ENCODE measurements at places on chromosomes 1 and 21.
A peak's percentile ranks its signal among the peaks of the same experiment; 100 is the strongest.

- no peak for DNase-seq
These were observed 496.6 kb downstream of the DPYD start for GRCh38 chr1:97424209-97424608.

DNA sequence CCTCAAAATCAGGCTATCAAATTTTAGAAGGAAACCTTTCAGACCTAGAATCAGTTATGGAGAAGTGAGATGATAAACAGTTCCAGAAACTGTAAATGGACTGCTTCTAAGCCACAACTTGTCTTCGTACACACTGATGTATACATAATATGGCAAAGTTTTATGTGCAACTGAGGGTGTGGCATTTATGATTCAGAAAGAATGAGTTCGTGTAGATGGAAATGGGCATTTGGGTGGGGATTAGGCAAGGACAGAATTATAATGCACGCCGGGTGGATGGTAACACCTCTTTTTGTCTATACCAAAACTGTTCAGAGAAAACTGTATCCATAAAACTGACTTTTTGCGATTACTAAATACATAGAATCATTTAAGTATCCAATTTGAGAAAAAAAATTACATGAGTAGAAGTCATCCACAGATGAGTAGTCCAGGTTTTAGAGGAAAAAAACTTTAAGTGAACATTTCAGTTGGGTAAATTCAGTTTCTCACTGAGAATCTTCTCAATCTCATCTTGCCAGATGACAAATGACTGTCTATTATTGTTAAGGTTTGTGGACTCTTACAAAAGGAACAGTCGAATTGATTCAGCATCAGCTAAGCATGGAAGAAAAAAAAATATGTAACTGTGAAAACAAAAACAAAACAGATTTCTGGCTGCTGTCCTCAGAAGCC lies 22.5 kb downstream of the ERRFI1 start:
- DNase-seq = no peak

DNA sequence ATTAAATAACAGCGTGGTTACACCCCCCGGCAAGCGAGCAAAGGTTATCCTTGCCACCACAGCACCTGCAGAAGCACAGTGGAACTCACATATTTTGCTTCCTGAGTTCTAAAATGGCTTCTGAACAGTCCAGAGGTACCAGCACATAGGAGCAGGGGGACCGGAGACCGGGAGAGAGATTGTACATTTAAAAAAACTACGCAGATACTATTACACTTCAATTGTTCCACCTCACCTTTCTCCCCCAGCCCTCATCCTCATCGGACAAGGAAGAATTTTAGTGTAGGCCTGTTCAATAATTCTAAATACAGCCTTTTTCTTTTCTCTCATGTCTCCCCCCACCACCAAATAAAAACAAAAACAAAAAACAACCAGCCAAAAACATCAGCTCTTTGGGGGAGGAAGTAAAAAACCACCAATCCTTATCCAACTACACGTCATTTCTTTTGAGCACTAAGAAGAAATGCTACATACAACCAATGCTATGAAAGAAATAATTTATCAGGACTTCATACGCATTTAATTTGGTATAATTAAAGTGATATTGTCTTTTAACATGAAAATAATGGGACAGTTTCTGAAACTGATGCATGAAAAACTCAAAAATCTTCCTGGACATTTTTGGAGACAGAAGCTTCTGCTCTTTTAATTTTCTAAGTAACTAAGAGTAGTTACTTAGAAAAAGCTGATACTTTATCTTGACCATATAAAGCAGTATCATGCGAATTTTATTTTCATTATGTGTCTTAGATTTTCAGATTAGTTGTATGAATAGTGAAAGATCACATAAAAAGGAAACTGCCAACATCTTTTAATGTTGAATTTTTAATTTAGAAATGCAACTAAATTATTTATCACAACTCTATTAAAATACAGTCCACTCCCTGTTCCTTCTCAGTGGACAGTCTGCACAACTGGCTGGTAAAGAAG lies 9.1 kb downstream of the CDKN2C start:
- no peak for DNase-seq

DNA sequence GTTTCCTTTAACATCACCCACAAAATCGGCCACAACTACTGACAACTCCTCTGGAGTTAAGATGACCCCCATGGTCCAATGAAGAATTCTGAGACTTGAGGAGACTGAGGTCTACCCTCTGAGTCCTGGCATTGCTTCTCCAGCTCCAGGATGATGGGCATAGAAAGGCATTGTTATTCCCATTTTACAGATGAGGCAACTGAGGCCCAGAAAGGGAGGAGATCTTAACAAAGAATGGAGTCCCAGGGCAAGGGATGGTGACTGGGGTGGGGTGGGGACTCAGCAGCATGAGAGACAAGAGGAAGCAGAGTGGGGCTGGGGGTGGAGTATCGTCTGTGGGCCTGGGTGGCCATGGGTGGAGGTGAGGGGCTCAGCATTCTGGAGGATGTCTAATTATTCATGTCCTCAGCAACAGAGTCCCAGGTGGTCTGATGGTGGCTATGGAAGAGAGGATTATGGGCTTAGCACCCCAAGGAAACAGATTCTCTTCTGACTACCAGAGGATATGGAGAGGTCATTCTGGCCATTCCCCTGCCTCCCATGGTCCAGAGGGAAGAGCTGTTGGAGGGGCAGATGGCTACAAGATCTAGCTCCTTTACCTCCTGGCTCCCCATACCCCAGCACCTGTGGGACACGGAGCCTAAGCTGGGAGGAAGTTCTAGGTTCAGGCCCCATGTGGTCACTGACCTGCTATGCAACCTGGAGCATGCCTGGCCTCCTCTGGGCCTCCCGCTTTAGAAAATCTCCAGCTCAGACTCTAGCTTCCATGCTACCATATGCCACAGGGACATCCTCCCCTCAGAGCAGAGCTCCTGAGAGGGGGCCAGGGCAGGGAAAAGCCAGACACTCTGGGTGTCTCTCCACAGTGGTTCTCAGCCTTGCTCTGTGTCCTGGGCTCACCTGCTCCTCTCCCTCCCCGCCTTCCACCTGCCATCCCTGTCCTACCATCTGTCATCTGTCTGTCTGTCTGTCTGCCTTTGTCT lies 37.4 kb upstream of the DMBX1 start:
- DNase-seq = no peak

GRCh38 chr1:51576923-51577322 lies 40.0 kb upstream of the OSBPL9 start:
- no peak for DNase-seq

DNA sequence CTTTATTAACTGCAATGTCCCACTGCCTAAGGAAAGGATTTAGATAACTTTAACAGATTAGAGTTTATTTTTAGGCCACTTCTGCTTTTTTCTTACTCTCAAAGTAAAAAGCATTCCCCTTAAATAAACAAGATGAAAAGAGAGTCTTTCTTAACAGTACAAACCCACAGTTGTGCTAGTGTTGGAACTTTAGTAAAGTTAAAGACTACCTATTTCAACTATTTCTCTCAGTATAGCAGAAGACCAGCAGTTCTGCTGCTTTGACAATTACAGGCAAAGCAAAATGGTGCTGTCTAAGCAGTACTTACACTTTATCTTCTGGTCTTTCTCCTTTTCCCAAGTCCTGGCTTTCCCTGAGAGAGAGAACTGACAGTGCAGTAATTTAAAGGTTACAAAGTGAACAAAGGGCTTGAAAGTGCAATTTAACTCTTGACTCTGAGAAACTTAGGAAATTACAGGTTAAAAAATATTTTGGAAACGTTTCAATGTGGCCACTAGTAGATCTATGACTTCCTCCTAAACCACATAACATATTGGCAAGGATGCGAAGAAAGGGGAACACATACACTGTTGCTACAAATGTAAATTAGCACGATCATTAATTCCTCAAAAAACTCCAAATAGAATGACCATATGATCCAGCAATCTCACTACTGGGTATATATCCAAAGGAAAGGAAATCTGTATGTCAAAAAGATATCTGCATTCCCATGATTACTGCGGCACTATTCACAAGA lies 135.4 kb upstream of the POGK start:
- no peak for DNase-seq

GRCh38 chr1:244992833-244993232 lies 128.5 kb upstream of the HNRNPU start:
- peak; percentile 34 for DNase-seq

- no peak for DNase-seq
These were observed 41.3 kb upstream of the DMBX1 start for GRCh38 chr1:46448109-46448911.

DNA sequence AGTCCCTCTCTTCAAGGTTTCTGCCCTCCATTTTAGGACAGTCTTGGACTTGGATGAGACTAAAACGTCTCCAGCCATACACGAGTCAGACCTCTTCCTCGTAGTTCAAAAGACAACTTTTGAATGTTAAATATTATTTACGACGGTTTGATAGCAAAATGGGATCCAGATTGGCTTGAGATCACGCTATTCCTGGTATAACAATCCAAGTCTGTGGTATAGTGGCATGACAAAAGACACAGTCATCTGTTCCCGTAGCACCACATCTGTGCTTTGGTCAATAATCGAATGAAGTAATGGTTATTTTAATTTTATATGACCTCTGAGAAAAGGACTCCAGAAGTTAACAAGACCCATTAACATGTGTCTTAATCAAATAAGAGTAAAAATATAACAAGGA lies 7.0 kb downstream of the PCP4 start:
- no peak for DNase-seq

DNA sequence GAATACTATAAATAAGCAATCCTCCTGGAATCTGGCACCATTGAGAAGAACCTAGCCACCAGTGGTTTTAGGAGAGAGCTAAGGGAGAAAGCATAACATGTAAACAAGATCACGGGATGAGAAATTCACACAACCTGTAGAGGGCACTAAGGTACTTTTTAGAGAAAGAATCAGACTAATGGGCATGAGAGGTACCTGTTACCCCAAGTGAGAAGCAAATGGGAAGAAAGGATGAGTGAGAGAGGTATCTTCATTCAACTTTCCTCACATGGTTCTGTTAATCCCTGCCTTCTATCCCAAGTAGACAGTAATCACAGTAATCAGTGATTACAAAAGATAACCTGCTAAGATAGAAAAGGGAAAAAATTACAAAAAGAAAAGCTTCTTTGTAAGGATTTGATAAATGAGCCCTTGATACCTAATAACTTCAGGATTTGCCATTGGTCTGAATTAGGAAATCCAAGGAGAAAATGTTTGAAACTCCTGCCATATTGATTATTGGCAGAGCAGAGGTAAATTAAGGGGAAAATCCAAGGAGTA lies 251.1 kb upstream of the ADGRL2 start:
- DNase-seq = peak; percentile 52

- DNase-seq = no peak
These were observed 260.8 kb downstream of the SPATA17 start for GRCh38 chr1:217891966-217892365.

DNA sequence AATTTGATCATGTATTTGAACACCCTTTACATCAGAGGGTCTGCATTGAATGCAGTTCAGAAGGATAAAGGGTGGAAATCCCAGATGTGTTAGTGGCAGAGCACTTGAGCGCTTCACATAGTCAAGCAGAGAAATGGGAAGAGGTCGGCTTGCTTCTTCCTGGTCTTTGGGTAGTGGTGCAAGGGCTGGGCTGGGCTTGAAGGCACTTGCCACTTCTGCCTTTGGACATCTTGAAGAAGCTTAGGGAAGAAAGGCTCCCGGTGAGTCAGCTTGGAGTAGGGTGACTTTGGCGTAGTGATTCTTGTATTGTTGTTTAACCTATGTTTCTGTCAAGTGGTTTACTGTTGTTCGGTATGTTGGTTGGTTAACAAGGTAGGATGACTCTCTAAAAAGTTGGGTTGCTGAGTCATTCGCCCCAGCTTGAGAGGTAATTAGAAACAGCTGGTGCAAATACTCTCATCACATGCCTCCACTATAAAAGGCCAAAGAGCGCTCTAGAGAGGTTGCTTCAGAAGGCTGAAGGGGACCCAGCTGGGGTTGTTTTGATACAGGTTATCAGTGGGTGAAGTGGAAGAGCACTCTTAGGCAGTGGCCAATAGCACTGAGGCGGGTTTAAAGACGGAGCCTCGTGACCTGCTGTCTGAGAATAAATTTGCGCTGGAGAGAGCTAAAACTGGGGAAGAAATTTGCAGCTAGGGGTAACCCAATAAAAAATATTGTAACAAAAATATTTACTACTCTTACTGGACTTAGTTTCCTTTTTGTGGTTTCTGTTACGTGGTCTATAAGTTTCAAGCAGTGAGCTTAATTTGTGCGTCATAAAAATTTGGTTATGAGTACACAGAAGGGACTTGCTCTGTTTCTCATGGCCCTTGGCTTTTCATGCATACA lies 1.4 kb downstream of the BACH1 start:
- peak; percentile 97 for DNase-seq

DNA sequence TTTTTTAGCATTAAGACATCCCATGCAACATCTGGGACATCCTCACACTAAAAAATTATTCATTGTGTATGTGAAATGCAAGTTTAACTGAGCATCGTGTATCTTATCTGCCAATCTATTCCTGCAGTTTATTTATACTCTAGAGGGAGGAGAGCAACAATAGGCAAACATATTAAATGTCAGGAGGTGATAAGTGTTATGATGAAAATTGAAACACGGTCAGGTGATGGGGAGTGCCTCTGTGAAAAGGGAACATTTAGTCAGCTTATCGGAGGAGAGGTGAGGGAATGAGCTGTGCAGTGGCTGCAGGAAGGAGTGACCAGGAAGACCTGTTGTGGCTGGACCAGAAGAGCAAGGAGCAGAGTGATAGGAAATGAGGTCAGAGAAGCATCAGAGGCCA lies 775 bp upstream of the EFCAB14 start:
- DNase-seq = no peak

- DNase-seq = no peak
These were observed 51.7 kb downstream of the ITPKB start for GRCh38 chr1:226687426-226687825.

- DNase-seq = no peak
These were observed 377.8 kb downstream of the KCNH1 start for GRCh38 chr1:210755991-210756659.

DNA sequence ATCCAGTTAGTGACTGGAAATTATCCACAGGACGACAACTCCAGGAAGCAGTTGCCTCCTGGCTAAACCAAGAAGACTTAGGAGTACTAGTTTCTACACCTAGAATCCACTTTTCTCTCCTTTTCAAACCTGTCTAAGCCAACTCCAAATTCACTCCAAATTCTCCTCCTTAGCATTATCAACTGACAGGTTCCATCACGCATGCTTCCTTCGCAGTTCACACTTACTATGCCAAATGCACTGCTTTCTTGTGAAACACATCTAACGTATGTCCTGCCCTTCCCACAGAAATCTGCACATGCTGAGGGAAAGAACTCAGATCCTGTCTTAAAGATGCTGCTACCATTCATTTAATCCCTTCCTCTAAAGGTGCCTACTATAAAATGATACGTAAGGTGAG lies 225.9 kb downstream of the RERE start:
- DNase-seq = no peak

GRCh38 chr1:120178799-120179756 lies 2.8 kb upstream of the SEC22B start:
- DNase-seq = peak; percentile 90
